Activated CD8-positive, alpha-beta memory T cell treated with anti-CD3 and anti-CD28 coated beads for 4 hours (primary cell): ENCODE measurements at places on chromosomes 7 and 10.

GRCh38 chr10:71629131-71629530, 90.4 kb downstream of the C10orf105 start:
- no peak for DNase-seq

DNA sequence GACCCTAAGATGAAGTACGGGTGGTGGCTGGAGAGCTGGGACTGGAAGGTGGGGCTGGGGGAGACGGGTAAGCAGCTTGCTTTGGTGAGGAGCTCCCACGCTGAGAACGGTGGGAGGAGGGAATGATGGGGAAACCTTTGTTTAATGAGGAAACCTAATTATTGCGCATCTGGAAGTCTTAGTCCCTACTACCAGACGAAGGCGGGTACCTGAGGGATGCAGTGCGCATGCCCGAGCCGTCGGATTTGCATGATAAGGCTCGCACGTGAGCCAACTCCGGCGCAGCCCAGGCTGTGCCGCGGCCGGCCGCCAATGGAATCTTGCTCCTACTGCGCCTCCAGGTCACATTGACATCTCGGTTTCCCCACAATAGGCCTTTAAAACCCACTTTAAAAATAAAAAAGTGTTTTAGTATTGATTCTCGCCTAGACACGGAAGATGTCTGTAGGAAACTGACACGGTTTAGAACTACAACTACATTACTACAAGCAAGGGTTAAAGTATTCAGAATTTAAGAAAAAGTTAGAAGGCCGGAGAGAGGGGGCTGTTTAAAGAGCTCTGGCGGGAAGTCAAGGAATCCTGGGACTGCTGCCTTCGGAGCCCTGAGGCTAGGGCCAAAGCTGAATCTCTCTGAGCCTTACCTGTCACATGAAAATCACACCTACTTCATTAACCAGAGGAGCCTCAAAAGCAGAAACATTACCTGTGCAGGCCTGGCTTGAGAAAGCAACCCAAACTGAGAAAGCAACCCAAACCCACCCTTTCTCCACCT, 12.1 kb upstream of the DLX6 start:
- no peak for DNase-seq

GRCh38 chr10:131082991-131083481, 228.5 kb downstream of the TCERG1L start:
- no peak for DNase-seq

- DNase-seq, result no peak
Measured at GRCh38 chr10:88848499-88848898, 3.1 kb downstream of the ANKRD22 start.

- no peak for DNase-seq
Measured at GRCh38 chr7:111671927-111672326, 109.6 kb upstream of the IMMP2L start.

DNA sequence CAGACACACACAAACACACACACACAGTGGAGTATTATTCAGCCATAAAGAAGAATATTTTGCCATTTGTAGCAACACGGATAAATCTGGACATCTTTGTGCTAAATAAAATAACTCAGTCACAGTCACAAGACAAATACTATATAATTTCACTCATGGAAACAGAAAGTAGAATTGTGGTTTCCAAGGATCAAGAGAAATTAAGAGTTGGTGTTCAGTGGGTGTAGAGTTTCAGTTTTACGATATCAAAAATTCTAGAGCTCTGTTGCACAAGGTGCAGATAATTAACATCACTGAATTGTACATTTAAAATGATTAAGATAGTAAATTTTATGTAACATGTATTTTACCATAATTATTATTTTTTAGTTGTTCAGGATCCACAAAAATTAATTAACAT, 1235.0 kb downstream of the XPNPEP1 start:
- DNase-seq, result no peak

DNA sequence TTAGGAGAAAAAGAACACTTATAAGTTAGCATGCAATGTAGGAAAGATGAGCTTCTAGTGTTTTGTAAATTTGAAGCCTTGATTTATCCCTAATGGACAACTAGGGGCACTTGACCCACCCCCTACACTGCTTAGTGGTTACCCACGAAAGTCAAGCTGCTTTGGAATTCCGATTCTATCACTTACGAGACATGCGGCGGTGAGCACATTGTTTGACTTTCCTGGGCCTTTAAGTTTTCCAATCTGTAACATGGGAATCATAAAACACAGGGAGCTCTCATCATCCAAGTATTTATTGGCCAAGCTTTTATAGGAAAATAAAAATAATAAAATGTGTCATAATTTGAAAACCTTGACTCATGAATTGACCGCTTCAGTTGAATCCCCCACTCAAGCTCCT, 78.7 kb upstream of the PDK4 start:
- DNase-seq, result no peak

DNA sequence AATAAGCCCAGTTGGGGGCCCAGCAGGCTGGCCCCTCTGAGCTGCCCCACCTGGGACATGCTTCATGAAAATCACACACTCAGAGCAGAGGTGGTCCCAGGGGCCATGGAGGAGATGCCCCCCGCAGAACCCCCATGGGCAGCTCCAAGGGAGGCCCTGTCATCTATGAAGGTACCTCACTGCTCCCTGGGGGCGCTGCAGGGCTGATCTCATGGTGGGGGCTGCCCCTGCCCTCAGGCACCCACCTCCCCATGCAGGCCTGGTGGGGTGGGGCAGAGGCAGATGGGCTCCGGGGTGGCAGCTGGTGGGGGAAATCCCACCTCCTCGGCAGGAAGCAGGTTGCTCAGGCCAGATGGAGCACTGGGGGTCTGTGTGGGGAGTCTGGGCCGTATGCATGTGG, 60.5 kb downstream of the YKT6 start:
- DNase-seq, result no peak

DNA sequence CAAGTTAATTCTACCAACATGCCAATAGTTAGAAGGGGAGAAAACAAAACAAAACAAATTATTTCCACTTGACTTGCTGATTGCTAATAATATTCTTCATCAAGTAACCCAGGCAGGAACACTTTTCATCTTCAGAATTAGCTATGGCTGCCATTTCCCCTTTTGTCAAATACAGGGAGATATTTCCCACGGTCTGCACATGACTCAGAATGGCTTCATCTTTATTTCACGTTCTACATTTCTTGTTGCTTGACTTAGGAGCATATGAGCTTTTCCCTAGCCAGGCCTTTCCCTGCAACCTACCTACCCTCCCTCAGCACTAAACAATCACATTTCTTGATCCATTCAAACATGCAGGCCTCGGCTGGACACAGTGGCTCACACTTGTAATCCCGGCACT, 6.5 kb downstream of the CPVL start:
- DNase-seq, result no peak

- DNase-seq, result no peak
Measured at GRCh38 chr7:17374654-17375053, 76.2 kb downstream of the AHR start.

DNA sequence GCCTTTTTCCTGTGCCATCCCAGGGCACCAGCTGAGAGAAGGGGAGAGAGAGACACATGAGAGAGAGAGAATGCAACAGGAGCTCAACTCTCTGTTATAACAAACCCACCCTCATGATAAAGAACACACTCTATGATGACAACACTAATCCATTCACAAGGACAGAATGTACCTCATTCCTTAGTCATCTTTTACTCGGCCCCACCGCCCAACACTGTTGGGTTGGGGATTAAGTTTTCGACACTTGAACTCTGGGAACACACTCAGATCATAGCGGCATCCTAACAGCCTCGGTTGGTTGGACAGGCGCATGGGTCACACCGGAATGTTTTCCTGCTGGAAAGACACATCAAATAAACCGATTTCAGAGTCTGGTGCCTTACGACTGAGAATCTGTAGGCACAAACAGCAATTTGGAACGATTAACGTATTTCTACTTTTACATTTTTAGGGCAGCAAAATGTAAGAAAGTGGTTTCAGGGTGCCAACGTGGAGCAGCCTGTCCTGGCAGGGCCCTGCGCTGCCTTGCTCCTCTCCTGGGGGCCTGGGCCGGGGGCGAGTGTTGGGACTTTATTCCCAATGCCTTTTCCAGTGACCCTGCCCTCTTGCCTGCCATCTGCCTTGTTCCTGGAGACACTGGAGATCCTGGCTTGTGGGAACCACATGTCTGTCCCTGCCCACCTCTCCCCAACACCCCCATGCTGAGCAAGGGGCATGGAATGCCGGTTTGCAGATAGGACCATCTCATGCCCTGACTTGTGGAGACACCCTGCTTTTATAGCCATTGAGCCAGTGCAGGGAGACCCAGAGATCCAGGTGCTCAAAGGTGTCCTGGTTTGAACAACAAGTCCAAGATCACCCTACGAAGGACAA, 287.0 kb downstream of the TCERG1L start:
- no peak for DNase-seq
